Fibroblast of the aortic adventitia (primary cell): ENCODE measurements at places on chromosomes 13 and 19.

- DNase-seq: no peak
These were observed 3.8 kb downstream of the PROSER1 start for GRCh38 chr13:39034085-39034484.

GRCh38 chr13:40377783-40378182, 288.7 kb downstream of the FOXO1 start:
- peak; percentile 20 for DNase-seq

DNA sequence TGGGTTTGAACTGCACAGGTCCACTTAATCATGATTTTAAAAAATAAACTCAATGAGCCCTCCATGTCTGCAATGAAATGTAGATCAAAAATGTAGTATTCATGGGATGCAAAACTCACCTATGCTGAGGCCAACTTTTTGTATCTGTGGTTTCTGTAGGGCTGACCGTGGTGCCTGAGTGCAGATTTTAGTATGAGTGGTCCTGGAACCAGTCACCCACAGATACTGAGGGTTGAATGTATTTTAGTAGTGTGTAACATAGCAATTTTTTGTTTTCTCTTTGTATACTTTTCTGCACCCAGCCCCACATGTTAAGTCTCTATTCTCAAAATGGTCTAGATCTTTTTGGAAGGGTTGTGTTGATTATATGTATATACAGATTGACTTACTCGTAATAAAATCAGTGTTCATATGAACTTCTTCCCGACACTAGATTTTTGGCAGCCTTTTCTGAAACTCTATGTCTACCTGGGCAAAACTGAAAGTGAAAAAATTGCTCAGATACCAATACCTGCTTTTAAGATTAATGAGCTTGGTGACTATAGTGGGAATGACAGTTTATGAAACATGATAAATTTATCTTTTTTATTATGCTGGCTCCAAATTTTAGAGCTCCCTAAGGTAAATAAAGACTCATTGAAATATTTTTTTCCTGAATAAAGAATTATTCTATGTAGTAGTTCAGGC, 51.6 kb downstream of the DNAJC15 start:
- no peak for DNase-seq

DNA sequence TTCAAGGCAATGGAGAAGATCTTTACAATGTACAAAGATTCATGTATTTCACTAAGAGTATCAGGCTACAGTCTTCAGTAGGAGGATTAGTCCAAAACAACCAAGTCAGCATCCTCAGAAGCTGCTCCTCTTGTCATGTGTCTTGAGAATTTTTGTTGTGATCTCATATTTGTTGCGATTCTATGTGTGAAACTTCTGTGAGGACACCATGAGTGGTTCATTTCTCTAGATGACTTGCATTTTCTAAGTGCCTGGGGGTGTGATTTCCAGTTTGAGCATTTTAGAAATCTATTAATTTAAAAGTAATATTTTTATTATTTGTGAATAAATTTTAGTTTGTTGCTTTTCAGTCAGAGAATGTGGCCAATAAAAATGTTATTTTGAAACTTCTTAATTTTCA, 94.5 kb downstream of the RAP2A start:
- no peak for DNase-seq
